ENCODE measurements at places on chromosomes 1 and 21.
A peak's percentile ranks its signal among the peaks of the same experiment; 100 is the strongest.

DNA sequence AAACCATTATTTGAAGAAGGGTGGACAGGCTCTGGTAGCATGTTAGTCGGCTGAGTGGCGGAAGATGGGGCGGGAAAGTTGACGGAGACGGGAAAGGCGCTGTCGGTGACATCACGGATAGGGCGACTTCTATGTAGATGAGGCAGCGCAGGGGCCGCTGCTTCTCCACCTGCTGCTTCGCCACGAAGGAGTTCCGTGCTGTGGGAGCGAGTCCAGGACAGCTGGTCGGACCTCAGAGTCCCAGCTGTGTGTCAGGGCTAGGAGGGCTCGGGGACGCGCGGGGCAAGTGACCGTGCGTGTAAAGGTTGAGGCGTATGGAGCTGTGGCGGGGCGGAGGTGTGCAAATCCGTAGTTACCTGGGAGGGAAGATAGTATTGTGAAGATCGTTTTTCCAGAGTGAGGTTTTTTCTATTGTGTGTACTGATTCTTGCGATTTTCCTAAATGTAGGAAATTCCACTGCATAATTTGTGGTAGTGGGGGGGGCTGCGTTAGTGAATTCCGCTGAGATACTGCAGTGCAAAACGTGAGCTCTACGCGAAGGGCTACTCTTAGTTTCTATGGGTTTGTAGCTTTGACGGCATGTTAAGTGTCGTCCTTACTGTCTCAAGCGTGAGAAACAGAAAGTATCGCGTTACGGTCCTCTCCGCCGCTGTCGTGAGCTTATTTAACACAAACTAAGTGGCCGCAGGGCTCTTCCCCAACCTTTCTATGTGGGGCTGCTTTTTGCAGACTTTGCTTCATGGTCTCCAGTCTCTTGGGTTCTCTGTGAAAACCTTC is 111.2 kb upstream of the NBPF11 start:
- DNase-seq, result peak; percentile 32

- no peak for DNase-seq
These were observed 5.0 kb downstream of the GJB3 start for GRCh38 chr1:34785875-34786470.

DNA sequence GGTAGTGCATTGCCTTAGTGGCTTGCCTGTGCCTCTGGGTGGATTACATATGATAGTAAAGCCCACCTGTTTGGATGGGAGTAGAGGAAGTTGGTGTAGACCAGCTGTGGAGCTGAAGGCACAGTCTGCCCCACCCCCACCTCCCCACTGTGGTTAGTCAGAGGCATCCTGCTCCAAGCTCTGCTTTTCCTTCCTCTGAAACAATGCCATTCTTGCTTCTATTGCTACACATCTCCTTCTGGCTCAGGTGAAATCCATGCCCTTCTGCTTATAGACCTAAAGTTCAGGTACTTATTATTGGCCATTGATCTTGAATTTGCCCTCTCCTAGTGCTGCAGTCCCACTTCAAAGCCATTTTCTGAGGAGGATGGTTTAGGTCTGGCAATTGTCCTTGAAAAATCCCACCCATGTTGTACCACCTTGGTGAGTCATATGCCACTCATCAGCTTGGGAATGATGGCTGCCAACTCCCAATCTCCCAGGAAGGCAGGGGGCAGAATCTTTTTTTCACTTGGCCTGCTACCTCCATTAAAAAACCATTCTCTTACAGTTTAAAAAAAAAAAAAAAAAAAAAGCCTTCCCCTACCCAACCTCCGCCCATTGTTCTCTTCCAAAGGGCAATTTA is 6.7 kb upstream of the TXLNA start:
- no peak for DNase-seq

DNA sequence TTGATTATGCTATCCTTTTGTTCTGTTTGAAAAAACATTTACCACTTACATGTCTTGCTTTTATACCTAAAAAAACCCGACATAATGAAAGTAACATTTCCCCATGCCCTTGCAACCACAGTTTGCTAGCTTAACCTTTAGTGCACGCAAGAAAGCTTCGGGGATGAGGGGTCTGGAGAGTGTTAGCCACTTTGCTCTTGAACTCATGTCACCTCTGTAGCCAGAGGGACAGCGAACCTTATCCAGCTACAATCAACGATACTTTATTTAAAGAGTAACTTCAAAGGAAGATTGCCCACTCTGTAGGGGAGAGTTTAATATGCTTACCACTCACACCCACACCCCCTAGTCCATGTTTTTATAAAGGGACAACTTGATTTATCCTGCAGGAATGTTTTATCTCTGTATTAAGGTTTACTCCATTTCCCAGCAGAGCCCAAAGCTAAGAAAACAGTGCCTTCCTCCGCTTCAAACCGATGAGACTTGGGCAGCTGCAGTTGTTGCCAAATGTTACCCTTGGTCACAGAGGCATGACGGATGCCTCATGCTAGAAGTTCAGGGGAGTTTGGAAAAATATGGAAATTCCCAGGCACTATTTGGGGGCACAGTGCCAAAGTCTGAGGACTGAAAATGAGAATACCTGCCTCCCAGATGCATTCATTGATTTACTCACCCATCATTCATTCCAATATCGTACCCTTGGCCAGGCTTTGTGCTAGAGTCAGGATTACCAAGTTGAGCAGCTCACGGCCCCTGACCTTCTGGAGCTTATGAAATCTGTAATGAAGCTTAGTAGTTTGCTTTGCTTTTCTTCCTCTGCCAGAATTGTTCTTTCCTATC is 61.4 kb upstream of the VCAM1 start:
- no peak for DNase-seq

- no peak for DNase-seq
These were observed 111.8 kb upstream of the GRIK3 start for GRCh38 chr1:37146071-37146470.

DNA sequence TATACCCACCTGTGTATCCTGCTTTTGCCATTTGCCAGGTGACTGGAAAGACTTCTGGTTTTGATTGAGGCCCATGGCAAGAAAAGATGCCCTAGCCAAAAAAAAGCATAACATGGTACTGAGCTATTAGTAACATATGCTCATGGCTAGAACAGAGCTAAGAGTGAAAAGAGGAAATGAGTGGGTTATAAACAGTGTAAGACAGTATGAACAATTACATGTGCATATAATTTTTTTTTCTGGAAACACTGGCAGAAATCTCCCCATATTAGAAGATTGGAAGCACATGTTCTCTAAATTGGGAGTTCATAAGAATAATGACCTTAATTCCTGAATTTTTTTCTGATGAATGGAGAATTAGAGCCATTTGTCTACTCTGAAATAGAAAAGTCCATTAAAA is 41.2 kb upstream of the PDC start:
- no peak for DNase-seq

GRCh38 chr1:37605061-37605650 is 9.4 kb upstream of the GNL2 start:
- no peak for DNase-seq

GRCh38 chr1:95230768-95231191 is 3.2 kb upstream of the RWDD3 start:
- DNase-seq, result no peak

DNA sequence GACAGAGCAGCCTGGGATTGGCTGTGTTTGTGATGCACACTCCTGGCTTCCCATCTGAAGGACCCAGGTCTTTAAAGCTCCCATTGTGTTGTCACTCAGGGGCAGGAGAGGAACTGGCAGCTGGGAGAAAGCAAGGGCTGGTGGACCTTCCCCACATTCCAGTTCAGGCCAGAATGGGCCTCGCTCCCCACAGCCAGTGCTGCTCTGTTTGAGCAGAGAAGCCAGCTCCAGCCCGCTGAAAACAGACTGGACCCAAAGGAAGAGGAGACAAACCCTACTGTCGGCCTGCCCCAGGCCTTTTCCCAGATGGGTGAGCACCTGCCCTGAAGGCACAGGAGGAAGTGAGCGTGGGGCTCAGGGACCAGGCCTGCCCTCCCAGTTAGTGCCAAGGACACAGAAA is 499.4 kb downstream of the NPHP4 start:
- DNase-seq, result no peak

DNA sequence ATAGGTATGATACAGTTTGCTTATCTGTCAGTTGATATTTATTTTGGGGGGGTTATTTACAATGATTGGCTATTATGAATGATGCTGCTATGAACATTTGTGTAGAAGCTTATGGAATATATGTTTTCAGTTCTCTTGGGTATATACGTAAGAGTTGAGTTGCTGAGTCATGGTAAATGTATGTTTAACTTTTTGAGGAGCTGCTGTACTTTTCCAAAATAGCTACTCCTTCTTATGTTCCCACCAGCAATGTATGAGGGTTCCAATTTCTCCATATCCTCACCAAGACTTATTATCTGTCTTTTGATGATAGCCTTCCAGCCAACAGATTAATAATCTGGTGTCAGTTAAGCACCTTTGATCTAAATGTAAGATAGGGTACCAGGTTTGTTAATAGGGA is 11.9 kb downstream of the SOAT1 start:
- no peak for DNase-seq

- DNase-seq, result no peak
These were observed 15.5 kb downstream of the DEGS1 start for GRCh38 chr1:224198572-224198971.

DNA sequence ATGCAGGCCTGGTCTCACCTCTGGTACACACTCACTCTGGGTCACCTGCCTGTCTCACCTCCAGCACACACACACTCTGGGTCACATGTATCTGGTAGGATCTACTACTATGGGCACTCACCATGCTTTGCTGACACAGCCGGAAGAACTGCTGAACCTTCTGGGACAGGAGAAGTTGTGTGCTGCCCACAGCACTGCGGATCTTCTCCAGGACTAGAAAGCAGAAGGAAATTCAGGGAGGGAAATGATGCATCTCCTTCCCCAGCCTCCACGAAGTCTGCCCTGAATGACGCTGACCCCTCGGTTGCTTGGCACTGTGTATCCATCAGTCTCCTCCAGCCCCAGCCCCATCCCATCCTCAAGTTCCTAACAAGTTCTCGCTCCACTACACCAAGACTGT is 7.9 kb upstream of the SMIM12 start:
- no peak for DNase-seq

DNA sequence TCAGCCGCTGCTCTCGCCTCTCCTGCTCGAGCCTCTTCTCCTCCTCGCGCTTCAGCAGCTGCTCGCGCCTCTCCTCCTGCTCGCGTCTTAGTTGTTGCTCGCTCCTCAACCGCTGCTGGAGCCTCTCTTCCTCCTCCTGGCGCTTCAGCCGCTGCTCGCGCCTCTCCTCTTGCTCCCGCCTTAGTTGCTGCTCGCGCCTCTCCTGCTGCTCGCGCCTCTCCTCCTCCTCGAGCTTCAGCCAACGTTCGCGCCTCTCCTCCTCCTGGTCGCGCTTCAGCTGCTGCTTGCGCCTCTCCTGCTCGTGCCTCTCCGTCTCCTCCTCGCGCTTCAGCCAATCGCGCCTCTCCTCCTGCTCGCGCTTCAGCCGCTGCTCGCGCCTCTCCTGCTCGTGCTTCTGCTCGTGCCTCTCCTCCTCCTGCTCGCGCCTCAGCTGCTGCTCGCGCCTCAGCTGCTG is 3.7 kb downstream of the TCHH start:
- DNase-seq, result peak; percentile 25

GRCh38 chr1:16191916-16192546 is 20.4 kb downstream of the ARHGEF19 start:
- no peak for DNase-seq

DNA sequence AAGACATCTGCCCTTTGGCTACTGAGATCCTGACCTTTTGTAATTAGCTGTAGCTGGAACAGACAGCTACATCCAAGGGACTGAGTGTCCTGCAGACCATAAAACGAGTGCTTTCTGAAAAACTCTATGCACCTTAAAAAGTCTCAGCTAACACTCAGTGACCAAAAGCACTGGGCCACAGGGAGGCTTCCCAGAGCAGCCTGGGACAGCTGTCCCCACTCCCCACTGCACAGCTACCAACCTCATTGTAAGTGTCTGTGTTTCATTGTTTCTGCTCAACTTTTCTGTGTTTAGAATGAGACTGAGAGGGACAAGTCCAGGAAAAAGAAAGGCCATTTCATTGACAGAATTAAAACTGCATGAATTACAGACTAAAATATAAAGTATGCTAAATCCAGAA is 80.7 kb downstream of the SMYD2 start:
- no peak for DNase-seq

GRCh38 chr1:86345042-86345441 is 51.1 kb downstream of the ODF2L start:
- DNase-seq, result no peak

DNA sequence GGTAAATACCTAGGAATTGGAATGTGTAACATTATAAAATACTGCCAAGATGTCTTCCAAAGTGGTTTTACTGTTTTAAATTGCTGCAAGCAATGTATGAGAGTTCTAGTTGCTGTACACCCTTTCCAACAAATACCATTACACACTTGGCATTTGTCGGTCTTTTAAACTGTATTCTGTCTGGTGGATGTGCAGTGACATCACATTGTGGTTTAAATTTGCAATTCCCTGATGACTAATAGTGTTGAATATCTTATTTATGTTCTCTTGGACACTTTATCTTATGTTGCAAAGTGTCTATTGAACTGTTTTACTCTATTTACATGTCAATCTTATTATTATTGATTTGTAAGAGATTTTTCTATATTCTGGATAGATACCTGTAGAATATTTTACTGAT is 561.2 kb upstream of the B3GALT2 start:
- no peak for DNase-seq

- no peak for DNase-seq
These were observed 59.8 kb downstream of the KIRREL1 start for GRCh38 chr1:158053276-158053675.

DNA sequence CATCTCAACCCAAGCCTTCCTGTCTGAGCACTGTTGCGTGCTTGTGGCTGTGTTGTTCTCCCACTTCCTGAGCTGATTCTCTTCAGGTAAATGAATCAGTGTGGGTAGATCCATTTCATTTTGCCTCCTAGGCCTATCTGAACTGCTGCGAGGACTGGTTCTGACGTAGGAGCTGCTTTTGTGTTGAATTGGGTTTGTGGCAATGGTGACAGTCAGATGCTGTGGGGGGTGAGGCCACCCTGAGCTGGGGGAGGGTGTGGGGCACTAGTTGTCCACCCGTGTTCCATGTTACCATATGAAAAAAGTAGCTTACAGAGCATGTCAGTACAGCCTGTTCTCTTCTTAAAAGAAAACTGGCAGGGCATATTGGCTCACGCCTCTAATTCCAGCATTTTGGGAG is 81.5 kb downstream of the MRPS6 start:
- no peak for DNase-seq

- no peak for DNase-seq
These were observed 1359.6 kb downstream of the PLA2G4A start for GRCh38 chr1:188188317-188188716.

GRCh38 chr1:218259339-218259738 is 25.8 kb upstream of the RRP15 start:
- DNase-seq, result no peak
